ENCODE measurements at places on chromosomes 11 and 22.

DNA sequence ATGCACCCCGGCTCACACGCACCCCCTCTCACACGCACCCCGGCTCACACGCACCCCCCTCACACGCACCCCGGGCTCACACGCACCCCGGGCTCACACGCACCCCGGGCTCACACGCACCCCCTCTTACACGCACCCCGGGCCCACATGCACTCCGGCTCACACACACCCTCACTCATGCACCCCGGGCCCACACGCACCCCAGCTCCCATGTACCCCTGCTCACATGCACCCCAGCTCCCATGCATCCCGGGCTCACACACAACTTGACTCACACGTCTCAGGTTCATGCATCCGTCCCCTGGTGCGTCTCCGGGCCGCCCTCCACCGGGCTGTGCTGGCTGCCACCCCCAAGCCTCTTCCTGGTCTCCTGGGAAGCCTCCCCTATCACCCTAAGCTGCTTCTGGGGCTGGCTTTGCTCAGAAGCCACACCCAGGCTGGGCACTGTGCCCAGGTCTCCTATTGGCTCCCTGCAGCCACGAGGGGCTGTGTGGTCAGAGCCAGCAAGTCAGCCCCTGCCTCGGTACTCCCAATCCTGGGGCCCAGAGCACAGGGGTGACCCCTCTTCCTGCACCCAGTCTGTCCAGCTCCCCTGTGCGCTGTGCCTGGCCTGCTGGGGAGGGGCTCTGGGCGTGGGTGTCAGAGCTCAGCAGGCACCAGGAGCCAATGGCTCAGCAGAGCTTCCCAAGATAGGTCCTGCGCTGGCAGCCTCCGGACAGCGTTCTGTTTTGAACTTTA lies 16.9 kb downstream of the TSPAN4 start:
- DNase-seq, result no peak

GRCh38 chr11:67700141-67700540 lies 25.7 kb upstream of the ALDH3B2 start:
- no peak for DNase-seq

DNA sequence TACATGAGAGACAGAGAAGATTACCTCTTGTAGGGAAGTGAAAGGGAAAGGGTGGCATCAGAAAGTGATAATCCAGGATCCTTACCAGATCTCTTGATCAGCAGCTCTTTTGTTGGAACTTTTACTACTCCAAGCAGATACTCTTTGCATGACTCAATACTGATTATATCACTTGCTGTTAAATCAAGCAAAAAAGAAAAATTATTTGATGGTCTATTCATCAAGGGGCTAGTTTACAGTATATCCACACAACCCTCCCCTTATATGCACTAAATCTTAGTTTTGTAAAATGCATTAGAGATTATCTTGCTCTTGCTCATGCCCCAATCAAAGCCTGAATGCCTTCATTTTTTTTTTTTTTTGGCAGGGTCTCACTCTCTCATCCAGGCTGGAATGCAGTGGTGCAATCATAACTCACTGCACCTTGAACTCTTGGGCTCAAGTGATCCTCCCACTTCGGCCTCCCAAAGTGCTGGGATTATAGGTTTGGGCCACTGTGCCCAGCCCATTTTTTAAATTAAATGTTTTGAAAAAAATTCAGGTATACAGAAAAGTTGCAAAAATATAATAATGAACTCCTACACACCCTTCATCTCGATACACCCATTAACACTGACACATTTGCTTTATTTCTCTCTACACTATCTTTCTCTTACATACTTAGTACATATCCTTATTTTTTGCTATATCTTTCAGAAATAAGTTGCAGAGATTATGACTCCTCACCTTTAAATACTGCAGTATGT lies 76.1 kb upstream of the UCP3 start:
- DNase-seq, result no peak

DNA sequence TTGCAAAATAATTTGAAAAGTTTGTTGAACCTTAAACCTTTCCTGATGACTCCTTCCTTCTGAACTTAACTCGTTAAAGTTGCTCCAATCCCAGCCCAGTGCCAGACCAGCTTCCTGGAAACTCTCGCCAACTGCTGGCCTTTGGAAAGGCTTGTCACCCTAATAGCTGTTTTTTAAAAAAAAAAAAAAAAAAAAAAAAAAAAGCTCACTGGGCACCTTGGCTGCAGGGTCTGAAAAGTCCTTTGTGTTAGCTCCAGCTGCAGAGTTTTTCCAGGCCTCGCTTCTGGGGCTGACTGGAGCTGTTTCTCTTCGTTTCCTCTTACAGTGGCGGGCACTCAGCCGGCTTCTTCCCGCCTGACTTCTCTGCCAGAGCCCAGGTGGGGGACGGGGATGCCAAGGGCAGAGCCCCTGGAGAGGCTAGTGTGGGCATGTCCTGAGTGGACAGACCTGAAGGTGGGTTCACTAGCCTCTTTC lies 25.1 kb downstream of the KCNQ1OT1 start:
- DNase-seq, result no peak

- DNase-seq, result no peak
Observed at GRCh38 chr22:47591709-47592108, 829.3 kb downstream of the TBC1D22A start.

GRCh38 chr22:46972901-46973831 lies 210.7 kb downstream of the TBC1D22A start:
- DNase-seq, result no peak

- DNase-seq, result no peak
Observed at GRCh38 chr11:126871792-126872191, 128.8 kb downstream of the KIRREL3 start.

DNA sequence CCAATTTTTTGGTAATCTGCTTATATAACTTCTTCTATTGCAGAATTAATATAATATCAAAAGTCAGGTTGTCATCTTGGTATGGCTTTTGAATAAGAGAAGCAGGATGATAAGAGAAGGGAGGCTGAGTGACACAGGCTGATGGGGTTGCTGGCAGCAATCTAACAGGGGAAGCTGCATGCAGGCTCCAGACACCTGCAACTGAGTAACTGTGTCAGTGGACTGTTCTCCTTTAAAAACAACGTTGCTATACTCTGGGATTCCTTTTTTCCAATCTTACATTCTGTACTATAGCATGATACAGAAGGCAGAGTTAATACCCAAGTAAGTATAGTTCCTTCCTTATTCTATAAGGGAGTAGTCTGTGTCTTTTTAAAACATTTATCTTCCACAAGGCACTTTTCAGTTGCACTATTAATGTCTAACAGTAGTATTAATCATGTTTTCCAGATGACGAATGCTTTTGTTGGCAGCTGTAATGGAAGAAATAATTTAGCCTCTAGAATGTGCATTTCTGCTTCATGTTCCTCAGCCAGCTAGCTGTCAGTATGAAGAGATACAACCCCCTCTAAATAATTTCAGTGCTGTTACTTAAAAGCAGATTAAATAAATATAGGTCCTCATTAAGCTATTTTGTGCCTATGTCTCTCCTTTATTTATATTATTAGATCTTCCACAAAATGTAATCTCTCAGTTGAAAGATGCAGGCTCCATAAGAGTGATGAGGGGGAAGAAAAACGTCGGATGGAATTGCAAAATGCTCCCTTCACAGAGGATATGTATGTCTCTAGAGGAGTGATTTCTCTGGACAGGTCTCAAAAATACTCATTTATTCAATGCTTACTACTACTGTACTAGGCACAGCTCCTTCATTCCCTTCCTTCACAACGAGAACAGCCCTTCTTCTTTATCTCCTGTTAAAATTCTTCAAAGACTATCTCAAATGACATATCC lies 50.8 kb downstream of the ATG16L2 start:
- no peak for DNase-seq

DNA sequence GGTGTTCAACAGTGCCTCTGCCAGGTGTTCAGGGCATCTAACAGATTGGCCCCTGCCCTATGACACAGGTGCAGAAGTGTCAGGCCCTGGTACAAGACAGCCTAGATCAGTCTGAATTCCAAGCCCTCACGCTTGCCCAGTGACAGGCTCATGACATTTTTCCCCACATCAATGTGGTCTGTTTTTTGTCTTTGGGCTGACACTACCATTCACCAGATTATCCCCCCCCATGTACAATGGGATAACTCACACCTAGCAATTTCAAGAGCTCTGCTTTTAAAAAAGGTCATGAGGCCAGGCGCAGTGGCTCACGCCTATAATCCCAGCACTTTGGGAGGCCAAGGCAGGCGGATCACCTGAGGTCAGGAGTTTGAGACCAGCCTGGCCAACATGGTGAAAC lies 155.5 kb upstream of the PITPNB start:
- no peak for DNase-seq

DNA sequence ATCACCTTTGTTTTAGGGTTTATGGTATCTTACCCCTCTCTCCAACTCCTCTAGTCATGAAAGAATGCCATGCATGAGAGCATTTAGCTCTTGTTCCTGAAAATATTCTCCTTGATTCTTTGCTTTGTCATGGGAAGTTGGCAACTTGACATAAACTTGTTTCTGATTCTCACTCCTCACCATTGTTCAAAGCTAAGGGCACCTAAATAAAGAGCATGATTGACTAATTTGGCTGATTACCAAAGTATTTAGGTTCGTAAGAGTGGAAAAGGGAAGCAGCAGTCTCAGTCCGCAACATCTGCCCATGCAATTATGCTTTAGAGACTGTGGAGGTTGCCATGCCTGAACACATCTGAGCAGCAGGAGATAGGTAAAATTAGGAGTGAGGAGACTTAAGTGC lies 26.4 kb downstream of the OR52K1 start:
- no peak for DNase-seq

DNA sequence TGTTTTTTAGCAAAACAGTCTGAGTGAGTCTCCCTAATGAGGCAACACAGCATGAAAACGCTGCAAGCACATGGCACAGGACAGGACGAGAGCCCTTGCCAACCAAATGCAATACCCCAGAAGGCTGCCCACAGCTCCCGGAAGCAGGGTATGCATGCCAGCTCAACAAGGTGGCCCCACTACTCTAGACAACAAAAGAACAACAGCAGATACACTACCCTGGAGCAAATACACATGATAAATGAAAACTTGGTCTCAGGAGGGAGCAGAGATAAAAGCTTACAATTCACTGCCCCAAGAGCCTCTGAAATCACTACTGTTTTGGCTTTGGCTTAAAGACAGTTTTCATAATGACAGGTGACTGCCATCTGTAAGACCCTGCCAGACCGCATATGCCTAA lies 785.4 kb upstream of the API5 start:
- DNase-seq, result no peak

- DNase-seq, result no peak
Observed at GRCh38 chr11:94477624-94478023, 16.0 kb downstream of the MRE11 start.

DNA sequence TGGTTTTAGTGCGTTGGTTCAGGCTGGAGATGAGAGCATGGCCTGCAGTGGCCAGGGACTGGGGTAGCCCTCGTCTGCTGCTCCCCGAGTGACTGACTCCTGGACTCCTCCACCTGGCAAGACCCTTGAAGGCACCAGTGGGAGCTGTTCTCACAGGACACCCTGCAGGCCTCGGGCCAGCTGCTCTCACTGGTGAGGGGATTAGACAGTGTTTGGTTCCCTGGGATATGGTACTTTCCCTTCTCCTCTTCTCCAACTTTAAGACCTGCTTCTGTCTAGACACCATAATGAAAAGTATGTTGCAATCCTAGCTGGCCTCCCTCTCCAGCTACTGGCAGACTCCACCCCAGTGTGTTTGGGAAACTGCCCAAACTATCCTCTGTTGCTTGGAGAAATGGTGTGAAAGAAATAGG lies 168.8 kb upstream of the CADM1 start:
- no peak for DNase-seq

DNA sequence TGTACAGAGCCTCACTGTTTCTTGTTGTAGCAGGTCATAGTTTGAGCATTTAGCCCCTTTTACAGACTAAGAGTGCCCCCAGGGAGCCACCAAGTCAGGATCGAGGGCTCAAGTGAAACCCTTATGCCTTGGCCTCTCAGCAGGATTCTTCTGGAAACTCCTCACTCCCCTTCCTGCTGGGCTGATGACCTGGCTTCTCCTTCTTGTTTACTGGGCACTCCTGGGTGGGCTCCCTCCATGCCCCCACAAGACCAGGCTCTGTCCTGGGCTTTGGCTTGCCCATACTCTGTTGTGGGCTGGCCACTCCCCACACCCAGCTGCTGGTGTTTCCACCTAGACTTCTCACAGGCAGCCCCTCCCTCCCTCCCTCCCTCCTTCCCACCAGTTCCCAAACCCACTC lies 69.6 kb downstream of the MED15 start:
- DNase-seq, result no peak

DNA sequence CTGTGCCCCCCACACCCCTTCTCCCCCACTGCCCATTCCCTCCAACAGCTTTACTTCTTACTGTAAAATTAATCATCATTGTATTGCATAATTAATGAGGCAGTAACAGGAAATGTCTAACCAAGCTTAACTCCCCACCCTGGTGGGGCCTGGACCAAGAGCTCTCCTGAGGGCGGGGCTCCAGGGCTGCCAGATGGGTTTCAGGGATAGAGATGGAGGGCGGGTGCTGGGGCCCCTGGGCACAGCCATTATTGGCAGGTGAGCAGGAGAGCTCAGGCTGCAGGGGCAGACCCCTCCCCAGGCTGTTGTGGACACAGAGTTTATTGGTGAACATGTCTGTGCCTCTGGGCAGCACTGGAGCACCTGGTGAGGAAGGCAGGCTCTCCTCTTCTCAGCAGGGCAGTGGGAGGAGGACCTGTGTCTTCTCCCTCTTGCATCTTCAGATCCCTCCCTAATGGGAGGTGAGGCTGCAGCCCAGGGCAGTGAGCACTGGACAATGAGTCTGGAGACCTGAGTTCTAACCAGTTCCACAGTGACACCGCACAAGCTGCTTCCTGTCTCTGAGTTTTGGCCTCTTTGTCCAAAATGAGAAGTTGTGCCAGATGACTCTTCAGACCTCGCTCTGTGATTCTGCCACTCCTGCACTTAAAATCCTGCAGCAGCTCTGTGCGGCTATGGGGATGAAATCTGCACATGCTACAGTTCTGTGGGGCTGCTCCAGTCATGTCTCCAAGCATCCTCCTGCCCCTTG lies 233.3 kb downstream of the CEP164 start:
- DNase-seq, result no peak

GRCh38 chr11:61587541-61587941 lies 6.7 kb upstream of the SYT7 start:
- DNase-seq, result peak; percentile 41

DNA sequence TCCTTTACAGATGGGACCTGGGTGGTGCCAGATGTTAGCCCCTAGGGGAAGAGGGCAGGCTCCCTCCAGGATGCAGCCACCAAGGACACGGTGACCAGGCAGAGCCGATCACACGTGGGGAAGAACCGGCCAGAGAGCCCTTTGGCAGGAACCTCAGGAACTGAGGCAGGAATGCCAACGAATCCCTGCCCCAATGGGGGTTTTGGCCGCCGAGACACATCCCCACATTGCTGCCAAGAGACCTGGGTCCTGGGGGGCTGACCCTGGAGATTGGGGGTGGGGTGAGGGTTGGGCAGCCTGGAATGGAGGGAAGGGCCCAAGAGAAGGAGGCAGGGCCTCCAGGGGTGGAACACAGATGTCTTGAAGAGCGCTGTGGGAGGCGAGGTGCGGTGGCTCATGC lies 28.7 kb upstream of the LMO1 start:
- no peak for DNase-seq

DNA sequence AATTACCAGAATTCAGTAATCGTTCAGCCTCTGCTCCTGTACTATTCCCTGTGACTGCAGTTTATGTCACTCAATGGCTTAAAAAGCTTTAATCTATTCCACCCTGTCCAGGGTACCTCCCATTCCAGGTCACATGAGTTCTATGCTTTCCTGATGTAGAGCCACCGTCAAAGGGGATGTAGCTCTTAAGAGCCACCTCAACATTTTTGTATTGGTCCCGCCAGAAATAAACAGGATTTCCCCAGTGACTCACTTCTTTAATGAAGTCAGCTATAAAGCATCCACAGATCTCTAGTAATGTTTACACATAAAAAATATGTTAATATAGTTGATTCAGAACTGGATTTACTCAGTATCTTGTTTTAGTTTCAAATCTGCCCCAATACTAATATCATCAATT lies 1.3 kb upstream of the OR8D1 start:
- no peak for DNase-seq

- no peak for DNase-seq
Observed at GRCh38 chr11:67640758-67641337, 1.3 kb upstream of the TBX10 start.

All from CD8-positive, alpha-beta T cell (primary cell).